Stimulated activated CD8-positive, alpha-beta memory T cell treated with anti-CD3 and anti-CD28 coated beads, Interleukin-15, amount 100 ng/mL, for 48 hours (primary cell): ENCODE measurements at places on chromosomes 5 and 9.
A peak's percentile ranks its signal among the peaks of the same experiment; 100 is the strongest.

- DNase-seq, result no peak
These were observed 2.7 kb upstream of the PCBD2 start for GRCh38 chr5:134902071-134902801.

- no peak for DNase-seq
These were observed 60.6 kb downstream of the NSUN2 start for GRCh38 chr5:6572086-6572824.

DNA sequence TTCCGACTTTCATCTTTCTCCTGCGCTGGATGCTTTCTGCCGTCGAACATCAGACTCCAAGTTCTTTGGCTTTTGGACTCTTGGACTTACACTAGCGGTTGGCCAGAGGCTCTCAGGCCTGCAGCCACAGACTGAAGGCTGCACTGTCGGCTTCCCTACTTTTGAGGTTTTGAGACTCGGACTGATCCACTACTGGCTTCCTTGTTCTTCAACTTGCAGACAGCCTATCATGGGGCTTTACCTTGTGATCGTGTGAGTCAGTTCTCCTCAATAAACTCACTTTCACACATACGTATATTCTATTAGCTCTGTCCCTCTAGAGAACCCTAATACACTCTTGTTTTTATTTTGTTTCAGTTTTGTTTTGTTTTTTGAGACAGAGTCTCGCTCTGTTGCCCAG, 10.3 kb downstream of the FKBP15 start:
- DNase-seq, result no peak

DNA sequence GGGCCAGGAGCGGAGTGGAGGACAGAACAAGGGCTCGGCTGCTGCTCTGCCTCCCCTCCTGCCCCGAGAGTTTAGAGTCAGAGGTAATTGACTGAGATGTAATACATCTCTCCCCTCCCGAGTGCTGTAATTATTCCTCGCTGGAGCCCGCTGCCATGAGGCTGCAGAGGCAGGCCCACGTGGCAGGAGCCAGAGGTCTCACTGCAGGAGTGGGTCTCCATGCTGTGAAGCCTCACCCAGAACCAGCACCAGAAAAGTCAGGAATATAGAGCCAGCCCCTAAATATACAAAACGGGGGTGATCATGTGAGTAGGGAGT, 2.5 kb downstream of the FAM163B start:
- no peak for DNase-seq

- no peak for DNase-seq
These were observed 13.0 kb upstream of the GLIPR2 start for GRCh38 chr9:36123515-36123914.

GRCh38 chr5:138336952-138337684, 948 bp upstream of the FAM53C start:
- no peak for DNase-seq

- no peak for DNase-seq
These were observed 262.6 kb upstream of the MAP3K1 start for GRCh38 chr5:56552612-56553268.

DNA sequence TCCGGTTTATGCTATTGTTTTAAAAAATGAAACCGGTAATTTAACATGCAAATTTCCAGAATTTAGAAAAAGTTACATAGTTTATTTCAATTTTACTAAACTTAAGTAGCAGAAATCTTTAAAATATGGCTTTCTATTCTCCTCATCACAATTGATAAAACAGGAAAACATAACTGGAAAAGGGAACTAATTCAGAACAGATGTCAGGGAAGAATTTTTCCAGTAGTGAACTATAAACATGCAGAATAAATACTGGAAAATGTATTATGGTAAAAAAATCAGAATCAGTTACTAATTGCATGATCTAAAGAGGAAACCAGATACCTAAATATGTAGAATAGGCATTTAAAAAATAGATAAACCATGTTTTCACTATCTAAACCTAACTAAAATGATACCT, 7.3 kb upstream of the NR4A3 start:
- no peak for DNase-seq

DNA sequence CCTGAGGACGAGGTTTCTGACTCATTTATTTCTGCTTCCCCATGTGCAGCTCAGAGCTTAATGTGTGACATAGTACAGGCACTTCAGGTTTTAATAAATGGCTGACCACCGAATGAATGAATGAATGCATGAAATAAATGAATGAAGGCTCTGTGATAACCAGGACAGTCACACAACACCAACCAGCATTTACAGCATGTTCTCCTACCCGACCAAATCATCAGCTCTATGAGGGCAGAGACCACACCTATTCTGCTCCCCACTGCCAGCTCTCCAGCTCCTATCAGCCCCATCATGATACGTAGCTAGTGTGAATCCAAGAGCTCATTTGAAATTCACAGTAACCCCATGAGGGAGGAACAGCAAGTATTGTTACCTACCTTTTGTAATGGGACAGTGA, 4.8 kb downstream of the TMOD1 start:
- DNase-seq, result no peak

- peak; percentile 40 for DNase-seq
These were observed 16.7 kb downstream of the TRAF1 start for GRCh38 chr9:120909904-120910303.

DNA sequence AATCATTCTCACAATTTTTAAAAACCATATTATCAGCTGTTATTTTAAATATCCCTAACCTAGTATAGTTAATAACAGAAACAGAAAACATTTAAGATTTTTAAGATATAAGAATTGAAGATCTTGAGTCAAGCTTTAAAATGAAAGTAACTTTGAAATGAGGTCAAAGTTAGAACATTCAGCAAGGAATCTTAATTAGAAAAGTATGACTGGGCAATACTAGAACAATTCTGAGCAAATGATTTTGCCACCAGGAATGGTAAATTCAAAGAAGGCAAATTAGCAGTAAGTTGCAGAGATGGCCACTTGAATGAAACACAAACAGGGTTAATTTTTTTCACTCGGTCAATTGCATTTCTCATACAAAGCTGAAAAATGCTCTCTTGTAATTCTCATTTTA, 117.9 kb downstream of the NXNL2 start:
- DNase-seq, result no peak
